Dermis microvascular lymphatic vessel endothelial cell (primary cell): ENCODE measurements at places on chromosomes 5 and 9. TPM values are rescaled to one million over a fixed set of nuclear protein-coding genes. Genes with fewer than 3 reads are reported as not detected.

Gene GRXCR2
- total RNA-seq, result not detected in 2 replicates

Gene DMRT3
- total RNA-seq, result not detected in 2 replicates

GRCh38 chr5:151048526-151048925 lies 28.1 kb downstream of the GPX3 start:
- peak; percentile 35 for DNase-seq

DNA sequence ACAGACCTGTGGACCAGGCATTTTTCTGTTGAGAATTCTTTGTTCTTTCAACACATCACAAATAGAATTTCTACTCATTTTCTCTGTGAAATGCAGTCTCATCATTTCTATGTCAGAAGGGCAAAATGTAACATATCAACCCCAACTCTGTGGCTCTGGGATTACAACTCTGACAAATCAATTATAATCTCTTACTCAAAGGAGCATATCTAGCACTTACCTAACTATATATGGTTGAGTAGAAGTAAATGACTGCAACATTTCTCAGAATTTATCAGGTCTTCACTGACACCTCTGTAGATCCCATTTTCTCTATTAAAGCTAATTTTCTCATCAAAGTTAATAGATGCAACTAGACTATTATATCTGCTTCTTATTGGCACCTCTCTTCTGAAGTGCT lies 64.8 kb downstream of the GABRG2 start:
- DNase-seq, result no peak

Gene DDX4
- total RNA-seq, result not detected in 2 replicates

DNA sequence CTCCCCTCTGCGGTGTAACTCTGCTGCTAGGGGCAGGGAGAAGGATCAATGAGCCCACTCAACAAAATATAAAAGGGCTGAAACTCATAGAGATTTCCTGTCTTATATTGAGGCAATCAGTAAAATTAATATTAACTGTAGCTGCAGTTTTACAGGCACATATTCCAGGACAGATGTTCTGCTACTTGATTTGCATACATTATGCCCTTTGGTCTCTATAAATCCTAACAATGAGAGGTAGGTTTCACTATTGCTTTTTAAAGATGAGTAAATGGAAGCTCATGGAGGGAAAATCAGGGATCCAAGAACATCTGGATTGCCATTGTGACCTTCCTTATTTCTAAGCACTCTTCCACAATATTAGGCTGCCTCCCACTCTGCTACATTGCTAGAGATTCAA lies 23.5 kb upstream of the TRIM32 start:
- no peak for DNase-seq

DNA sequence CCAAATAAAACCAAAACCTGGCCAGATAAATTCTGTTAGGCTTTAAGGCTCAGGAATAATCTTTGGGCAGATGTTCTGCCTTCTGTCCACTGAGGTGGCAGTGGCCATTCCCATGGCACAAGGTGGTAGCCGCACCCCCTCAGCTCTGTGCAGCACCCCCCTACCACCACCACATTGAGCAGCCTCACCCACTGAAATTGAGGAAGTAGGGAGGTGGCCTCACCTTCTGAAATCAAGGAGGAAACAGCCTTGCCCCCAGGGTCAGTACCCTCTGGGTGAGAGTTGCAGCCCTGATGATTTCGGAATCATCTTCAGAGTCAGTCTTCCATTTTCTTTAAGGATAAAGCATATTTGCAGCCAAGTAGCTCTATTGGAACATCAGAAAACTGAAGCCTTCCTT lies 204.8 kb upstream of the PIK3R1 start:
- DNase-seq, result no peak

Gene FSTL4
- under 0.01 and 0.25 TPM in 2 replicates for total RNA-seq

GRCh38 chr9:98074115-98074990 lies 17.8 kb downstream of the NANS start:
- DNase-seq, result peak; percentile 46

Gene PTGDS
- 0.13 and 0.25 TPM in 2 replicates for total RNA-seq

GRCh38 chr5:97142521-97143254 lies at the start of gene LIX1:
Gene LIX1 (minus strand): TSS chr5:97142611. CDS start chr5:97142576, 35 bp downstream.
- peak; percentile 36 for DNase-seq

DNA sequence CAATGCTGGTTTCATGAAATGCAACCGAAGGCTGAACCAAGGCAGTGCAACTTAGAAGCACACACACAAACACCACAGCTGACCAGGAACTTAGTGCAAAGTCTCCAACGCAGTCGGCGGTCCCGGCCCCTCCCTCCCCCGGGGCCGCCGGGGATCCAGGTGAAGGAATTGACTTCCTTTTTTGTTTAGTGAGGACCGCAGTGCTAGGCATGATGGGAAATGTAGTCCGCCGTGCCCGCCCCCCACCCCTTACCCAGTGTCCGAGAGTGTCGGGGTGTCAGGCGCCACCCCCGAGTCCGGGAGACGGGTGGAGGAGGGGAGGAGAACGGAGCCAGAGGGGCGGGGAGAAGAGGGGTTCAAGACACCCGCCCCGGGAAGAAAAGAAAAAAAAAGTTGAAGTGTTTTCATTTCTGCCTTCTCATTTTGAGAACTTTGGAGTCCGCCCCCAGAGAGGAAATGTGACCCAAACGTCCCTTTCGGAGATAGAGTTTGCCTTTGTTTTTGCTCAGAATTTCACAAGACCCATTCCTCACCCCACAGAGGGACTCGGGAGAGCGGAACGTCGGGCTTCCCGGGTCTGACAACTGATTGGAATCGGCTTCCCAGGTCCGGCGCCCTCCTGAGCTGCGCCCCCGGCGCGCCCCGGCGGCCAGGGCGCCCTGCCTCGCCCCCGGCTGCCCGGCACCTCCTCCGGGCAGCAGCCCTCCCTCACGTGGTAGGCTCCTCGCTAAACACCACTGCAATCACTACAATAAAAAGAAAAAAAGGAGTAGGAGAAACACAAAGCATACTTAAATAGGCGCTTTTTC lies 2.0 kb downstream of the IER5L start:
- peak; percentile 82 for DNase-seq

Gene PCDHGC3
- total RNA-seq, result 12.3 and 15.6 TPM in 2 replicates

DNA sequence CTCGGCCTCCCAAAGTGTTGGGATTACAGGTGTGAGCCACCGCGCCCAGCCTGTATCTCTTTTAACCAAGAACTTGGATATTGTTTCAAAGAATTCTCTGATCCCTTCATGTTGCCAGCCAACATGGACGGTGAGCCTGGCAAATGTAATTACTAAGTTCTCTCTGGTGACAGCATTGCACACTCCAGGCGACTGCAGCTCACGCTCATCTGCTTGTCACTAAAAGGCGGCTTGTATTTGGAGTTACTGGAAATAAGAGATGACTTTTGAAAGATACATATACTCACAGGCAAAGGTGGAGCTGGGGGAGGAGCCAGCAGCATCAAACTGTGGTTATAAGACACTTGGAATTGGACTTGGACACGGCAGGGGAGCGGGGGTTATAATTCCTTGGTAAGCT lies 172.3 kb downstream of the SLIT3 start:
- DNase-seq, result no peak

DNA sequence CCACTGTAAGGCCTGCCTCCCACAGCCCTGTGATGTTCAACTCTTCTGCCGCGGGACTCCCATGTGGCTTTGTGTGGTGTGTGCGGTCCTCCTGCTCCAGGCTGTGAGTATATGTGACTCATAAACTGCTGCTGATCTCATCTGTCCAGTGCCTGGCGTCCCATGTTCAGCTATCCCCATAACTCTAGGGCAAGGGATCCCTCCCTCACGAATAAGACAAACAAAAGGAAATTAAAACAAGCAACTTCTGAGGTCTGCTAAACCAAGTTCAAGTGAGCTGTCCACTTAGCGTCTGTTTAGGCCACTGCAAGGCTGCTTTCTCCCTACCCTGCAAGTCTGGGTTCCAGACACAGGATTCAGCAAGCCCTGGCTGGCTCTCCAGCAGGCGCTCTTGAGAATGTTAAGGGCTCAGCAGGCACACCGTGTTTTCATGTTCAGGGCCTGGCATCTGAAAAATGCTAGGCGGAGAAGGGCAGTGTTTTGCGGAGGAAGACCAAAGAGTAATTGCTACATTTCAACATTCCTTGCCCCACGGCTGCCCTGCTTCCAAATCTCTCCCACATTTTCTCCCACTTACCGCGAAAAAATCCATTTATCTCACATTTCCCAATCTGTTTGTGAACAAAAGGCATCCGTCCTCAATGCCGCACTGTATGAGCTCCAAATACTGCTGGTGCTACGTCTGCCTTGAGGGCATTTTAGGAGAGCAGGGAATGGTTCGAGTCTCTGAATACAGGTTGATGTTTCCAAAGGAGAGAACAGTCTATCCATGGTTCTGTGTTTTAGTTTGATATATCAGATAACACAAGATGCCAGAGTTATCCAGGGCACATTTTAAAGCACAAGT lies 280.2 kb downstream of the SEMA5A start:
- DNase-seq, result no peak
